ENCODE measurements at places on chromosomes 1 and 21. TPM values are rescaled to one million over a fixed set of nuclear protein-coding genes. Genes with fewer than 3 reads are reported as not detected.

Gene KCND3
- 4.2 TPM for total RNA-seq

- H3K27me3 ChIP-seq: no peaks in the 10 kb centered on the region
- DNase-seq: no peak
- no peak overlapping the region for H3K27ac ChIP-seq
- H3K36me3 ChIP-seq: no peaks in the 10 kb centered on the region
- H3K4me3 ChIP-seq: no peak overlapping the region
Measured at GRCh38 chr1:164337394-164337793, 221.6 kb upstream of the PBX1 start.

DNA sequence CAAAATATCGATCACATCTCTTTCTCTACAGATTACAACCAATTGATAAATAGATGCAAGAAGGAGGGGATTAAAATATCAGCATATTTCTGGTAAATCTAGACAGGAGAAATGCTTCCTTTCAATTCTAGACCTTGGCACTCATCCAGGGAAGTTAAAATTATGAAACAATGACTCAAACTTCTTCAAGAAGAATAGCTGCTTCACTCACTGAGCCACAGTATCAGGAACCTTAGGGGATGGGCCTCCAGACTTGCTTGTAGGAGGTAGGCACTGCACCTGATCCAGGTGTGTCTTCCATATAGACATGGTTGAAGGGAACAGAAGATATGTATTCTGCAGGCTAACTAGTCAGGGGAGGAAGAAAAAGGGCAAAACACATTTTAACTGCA, 9.8 kb downstream of the SLAMF7 start:
- no peak overlapping the region for H3K4me3 ChIP-seq
- H3K27ac ChIP-seq: no peak overlapping the region
- no peaks in the 10 kb centered on the region for H3K36me3 ChIP-seq
- H3K27me3 ChIP-seq: no peaks in the 10 kb centered on the region
- DNase-seq: no peak

- no peak overlapping the region for H3K27ac ChIP-seq
- H3K36me3 ChIP-seq: no peaks in the 10 kb centered on the region
- DNase-seq: no peak
- no peak overlapping the region for H3K4me3 ChIP-seq
- no peaks in the 10 kb centered on the region for H3K27me3 ChIP-seq
Measured at GRCh38 chr21:42473498-42474042, 22.5 kb downstream of the RSPH1 start.

Gene OR2T11
- not detected for total RNA-seq

- no peaks in the 10 kb centered on the region for H3K36me3 ChIP-seq
- peaks cover 99% of the 10 kb centered on the region for H3K4me1 ChIP-seq
- H3K27me3 ChIP-seq: no peaks in the 10 kb centered on the region
- H3K4me3 ChIP-seq: no peak overlapping the region
- peak overlapping the region; percentile 96 for H3K27ac ChIP-seq
Measured at GRCh38 chr1:201500670-201501120, 6.2 kb downstream of the CSRP1 start.

DNA sequence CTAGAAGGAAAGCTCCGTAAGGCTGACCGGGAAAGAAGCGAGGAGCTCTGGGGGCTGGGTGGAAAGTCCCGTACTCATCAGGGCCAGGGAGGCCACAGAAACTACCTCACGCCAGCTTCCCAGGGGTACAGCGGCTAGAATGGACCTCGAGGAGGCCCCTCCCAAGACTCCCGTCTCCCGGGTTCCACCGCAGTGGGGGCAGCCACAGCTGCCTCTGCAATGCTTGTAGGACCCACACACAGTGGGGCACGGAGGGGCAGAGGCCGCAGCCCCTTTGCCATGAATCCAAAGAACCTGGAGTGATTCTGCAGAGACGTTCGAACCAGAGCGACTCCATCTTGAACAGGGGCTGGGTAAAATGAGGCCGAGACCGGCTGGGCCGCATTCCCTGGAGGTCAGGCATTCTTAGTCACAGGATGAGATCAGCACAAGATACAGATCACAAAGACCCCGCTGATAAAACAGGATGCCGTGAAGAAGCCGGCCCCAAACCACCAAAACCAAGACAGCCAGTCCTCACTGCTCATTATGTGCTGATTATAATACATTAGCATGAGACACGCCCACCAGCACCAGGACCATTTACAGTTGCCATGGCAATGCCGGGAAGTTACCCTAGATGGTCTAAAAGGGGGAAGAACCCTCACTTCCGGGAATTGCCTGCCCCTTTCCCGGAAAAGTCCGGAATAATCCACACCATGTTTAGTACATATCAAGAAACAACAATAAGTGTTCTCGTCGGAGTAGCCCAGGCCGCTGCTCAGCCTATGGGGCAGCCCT, 1.6 kb upstream of the ANKRD65 start:
- H3K4me3 ChIP-seq: no peak overlapping the region
- H3K27me3 ChIP-seq: no peaks in the 10 kb centered on the region
- H3K36me3 ChIP-seq: no peaks in the 10 kb centered on the region
- DNase-seq: no peak

- H3K27me3 ChIP-seq: no peaks in the 10 kb centered on the region
- no peaks in the 10 kb centered on the region for H3K4me1 ChIP-seq
Measured at GRCh38 chr1:202831906-202832305, 21.2 kb downstream of the PCAT6 start.

- peak overlapping the region; percentile 93 for H3K4me3 ChIP-seq
- peaks cover 3% of the 10 kb centered on the region for H3K36me3 ChIP-seq
- H3K27me3 ChIP-seq: no peaks in the 10 kb centered on the region
Measured at GRCh38 chr1:46301808-46302640, 1.4 kb downstream of the LRRC41 start.

Gene ANKRD35
- 1.5 TPM for total RNA-seq

GRCh38 chr1:93566227-93566626, 115.4 kb downstream of the BCAR3 start:
- DNase-seq: no peak
- no peak overlapping the region for H3K4me3 ChIP-seq
- H3K27ac ChIP-seq: peak overlapping the region; percentile 62
- no peaks in the 10 kb centered on the region for H3K27me3 ChIP-seq
- peaks cover 22% of the 10 kb centered on the region for H3K4me1 ChIP-seq

GRCh38 chr1:208803011-208803811, 559.0 kb upstream of the PLXNA2 start:
- H3K4me1 ChIP-seq: peaks cover 17% of the 10 kb centered on the region
- H3K4me3 ChIP-seq: no peak overlapping the region
- H3K27ac ChIP-seq: no peak overlapping the region
- H3K27me3 ChIP-seq: no peaks in the 10 kb centered on the region
- H3K36me3 ChIP-seq: no peaks in the 10 kb centered on the region
- DNase-seq: peak; percentile 61

GRCh38 chr1:145985129-145985501, 11.3 kb downstream of the TXNIP start:
- H3K36me3 ChIP-seq: no peaks in the 10 kb centered on the region
- H3K27ac ChIP-seq: peak overlapping the region; percentile 96
- H3K4me1 ChIP-seq: peaks cover 86% of the 10 kb centered on the region

GRCh38 chr1:235470741-235471439, 33.4 kb downstream of the B3GALNT2 start:
- no peaks in the 10 kb centered on the region for H3K27me3 ChIP-seq
- peaks cover 4% of the 10 kb centered on the region for H3K36me3 ChIP-seq
- H3K4me3 ChIP-seq: no peak overlapping the region
- no peak overlapping the region for H3K27ac ChIP-seq

Gene RASAL2
- total RNA-seq: 27.3 TPM

- no peak overlapping the region for H3K27ac ChIP-seq
- H3K36me3 ChIP-seq: no peaks in the 10 kb centered on the region
- no peak overlapping the region for H3K4me3 ChIP-seq
- DNase-seq: no peak
Measured at GRCh38 chr1:59027177-59027576, 243.3 kb upstream of the JUN start.

DNA sequence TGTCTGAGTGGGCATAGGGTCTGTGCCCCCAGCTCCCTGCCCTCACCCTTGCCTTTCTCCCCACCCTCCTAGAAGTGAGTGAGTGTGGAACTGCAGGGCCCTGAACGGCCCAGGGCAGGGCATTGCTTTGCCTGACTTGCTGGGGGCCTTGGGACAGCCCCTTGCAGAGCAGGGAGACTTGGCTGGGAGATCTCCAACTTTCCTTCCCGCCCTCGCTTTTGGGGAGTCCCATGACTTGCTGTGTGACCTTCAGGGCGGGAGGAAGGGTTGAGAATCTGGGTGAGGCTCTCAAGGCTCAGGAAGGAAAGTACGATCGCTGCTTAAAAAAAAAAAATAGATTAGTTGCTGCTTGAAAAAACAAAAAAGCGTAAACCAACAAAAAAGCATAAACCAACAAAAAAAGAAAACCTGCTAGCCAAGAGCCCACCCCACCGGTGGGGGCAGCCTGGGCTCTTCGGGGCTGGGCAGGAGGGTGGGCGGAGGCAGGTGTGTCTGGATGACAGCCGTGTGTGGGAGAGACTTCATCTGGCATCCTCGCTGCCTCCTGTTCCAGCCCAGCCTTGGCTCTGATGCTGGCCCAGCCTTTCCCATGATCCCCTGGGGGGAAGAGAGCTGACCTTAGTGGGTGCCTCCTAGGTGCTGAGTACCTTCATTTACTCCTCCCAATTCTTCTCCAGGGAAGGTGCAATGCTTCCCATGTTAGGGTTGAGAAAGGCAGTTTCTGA, 6.5 kb downstream of the NBL1 start:
- peaks cover 10% of the 10 kb centered on the region for H3K4me1 ChIP-seq
- no peaks in the 10 kb centered on the region for H3K27me3 ChIP-seq
- no peak for DNase-seq
- no peak overlapping the region for H3K27ac ChIP-seq
- no peak overlapping the region for H3K4me3 ChIP-seq
- no peaks in the 10 kb centered on the region for H3K36me3 ChIP-seq

- no peak overlapping the region for H3K4me3 ChIP-seq
- H3K4me1 ChIP-seq: peaks cover 3% of the 10 kb centered on the region
- DNase-seq: no peak
- no peaks in the 10 kb centered on the region for H3K36me3 ChIP-seq
- H3K27ac ChIP-seq: no peak overlapping the region
Measured at GRCh38 chr1:67624680-67625079, 60.3 kb upstream of the GADD45A start.

Gene ACOT11
- 81.9 TPM for total RNA-seq

GRCh38 chr1:33099290-33100118, 18.6 kb downstream of the AZIN2 start:
- no peak overlapping the region for H3K27ac ChIP-seq
- no peak overlapping the region for H3K4me3 ChIP-seq
- H3K27me3 ChIP-seq: no peaks in the 10 kb centered on the region
- H3K4me1 ChIP-seq: no peaks in the 10 kb centered on the region
- no peaks in the 10 kb centered on the region for H3K36me3 ChIP-seq

DNA sequence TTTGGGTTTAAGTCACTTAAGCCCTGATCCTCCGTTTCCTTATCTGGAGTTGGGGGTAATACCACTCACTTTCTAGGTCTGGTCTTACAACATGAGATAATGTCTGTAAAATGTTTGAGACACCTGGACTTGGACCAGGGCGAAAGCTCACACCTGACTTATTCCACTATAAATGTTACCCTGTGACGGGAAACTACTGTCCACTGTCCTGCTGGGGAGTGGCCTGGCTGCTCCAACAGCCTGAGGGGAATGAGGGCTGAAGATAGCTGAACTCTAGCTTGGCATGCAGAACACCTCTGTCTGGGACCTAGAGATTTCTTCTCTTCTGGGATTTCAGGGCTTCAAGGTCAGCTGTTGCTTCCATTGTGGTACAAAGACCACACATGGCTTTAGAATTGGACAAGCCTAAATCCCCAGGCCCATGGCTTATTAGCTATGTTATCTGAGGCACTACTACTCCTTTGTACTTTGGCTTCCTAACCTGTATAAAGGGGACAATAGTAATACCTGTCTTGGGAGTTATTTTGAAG, 9.5 kb upstream of the A3GALT2 start:
- no peak for DNase-seq
- H3K27ac ChIP-seq: no peak overlapping the region
- no peak overlapping the region for H3K4me3 ChIP-seq
- no peaks in the 10 kb centered on the region for H3K27me3 ChIP-seq

Gene C1orf210
- total RNA-seq: 22.7 TPM

DNA sequence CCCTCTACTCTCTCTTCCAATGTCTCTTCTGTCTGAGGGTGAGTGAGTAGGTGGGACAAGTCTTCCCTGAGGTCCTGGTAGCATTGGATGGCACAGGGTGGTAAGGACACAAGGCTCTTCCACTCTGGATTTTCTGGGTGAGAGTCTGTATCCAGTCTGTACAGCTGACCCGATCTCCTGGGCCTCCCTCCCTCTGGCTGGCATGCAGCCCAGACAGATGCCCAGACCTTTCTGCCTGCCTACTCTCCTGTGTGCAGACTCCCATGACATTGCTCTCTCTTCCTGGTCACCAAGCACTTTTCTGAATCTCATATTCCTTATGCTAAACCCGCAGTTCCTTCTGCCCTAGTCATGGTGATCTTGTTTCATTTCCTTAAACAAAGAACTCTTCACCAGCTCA, 100.3 kb downstream of the GRIK3 start:
- H3K4me1 ChIP-seq: no peaks in the 10 kb centered on the region
- H3K4me3 ChIP-seq: no peak overlapping the region
- H3K27ac ChIP-seq: no peak overlapping the region
- DNase-seq: peak; percentile 79
- H3K27me3 ChIP-seq: no peaks in the 10 kb centered on the region

DNA sequence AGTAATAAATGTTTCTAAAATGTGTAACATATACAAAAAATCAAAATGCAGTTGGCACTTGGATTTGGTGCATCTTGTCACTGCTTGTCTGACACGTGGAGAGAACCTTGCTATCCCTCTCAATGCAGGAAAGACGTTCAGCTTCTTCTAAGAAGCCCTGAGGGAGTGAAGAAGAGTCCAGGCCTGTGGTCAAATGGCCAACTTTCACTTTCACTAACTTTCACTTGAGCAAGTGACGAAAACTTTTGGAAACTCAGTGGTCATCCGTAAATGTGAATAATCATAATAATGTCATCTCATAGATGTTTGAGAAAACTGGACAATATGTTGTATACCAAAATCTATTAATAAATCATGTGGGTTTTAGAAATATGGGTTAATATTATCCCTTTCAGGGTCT, 61.9 kb downstream of the ERG start:
- no peak overlapping the region for H3K4me3 ChIP-seq
- DNase-seq: no peak
- H3K4me1 ChIP-seq: no peaks in the 10 kb centered on the region

DNA sequence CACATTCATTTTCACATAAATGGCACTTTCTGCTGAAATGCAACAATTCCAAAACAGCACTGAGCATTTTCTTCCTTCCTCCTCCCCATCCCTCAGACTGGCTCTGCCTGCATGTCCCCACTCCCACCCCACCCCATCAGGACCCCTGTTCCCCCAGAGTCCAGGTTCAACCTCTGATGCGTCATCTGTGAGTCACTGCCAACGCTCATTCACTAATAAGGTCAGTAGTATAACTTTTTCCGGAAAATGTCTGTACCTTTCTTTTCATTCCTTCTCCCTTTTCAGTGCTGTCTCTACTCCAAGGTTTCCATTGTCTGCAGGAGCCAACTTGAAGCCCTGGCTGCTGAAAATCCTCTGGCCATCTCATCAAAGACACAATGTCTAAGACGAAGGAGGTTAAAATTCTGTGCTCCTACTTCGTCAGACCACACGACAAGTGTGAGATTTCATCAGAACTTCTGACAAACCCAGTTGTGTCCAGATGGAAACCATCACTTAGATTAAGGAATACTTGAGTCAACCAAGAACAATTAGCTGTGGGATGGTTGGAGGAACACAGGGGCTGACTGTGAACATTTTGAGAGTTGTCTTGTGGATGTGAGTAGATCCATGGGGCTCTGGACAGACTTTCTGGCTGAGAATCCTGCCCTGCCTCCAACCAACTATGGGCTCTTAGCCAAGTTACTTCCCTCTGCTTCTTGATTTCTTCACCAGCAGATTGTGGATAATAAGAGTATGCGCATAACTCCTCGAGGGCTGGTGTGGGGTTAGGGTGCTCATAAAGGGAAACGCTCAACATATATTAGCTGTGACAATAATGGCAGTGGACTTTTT, 35.6 kb upstream of the UTS2 start:
- H3K27me3 ChIP-seq: no peaks in the 10 kb centered on the region
